Astrocyte (in vitro differentiated cells and primary cell): ENCODE measurements at places on chromosomes 5 and 9. TPM values are rescaled to one million over a fixed set of nuclear protein-coding genes. Genes with fewer than 3 reads are reported as not detected.
A peak's percentile ranks its signal among the peaks of the same experiment; 100 is the strongest.

GRCh38 chr5:137336565-137337120 lies 162.5 kb downstream of the SPOCK1 start:
- DNase-seq, result no peak

DNA sequence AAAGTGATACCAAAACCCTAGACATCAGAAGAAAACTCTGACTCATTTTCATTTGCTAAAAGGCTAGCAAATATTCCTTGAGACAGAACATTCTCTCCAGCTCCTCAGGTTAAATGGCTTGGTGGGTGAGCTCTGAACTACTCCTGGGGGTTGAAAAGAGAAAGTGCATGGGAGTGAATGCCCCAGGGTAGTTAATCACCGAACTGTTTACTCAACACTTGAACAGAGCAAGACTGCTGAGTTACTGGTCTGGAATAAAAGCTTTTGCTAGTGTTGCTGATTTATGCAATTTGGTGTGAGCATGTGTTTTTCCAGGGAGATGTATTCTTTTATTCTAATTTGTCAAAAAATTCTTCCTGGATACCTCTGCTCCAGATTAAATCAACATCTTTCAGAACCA lies 88.3 kb upstream of the PRDM9 start:
- DNase-seq, result no peak

Gene CTNNAL1
- 25.5 and 35.1 TPM in 2 replicates for total RNA-seq

DNA sequence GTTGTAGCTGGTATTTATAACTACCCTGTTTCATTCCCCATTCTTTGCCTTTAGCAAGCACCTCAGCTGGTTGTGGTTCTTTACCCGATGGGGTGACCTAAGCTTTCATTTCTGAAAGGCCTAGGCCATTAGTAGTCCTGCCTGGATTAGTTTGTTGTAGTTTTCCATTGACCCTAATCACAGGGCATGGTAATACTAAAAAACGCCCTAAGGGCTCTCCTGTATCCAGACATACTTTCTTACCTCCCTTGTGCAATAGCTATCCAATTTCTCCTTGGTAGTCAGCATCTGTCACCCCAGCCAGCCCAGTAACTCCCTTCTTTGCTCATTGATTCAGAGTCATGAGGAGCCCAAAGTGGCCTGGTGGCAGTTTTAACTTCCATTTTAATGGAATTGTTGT lies 24.0 kb downstream of the TMOD1 start:
- DNase-seq, result no peak

- DNase-seq, result peak; percentile 34
Observed at GRCh38 chr9:85949586-85950335, 8.8 kb downstream of the NAA35 start.

Gene AGXT2
- not detected in 2 replicates for total RNA-seq

Gene EFNA5
- 50.5 and 59.3 TPM in 2 replicates for total RNA-seq

GRCh38 chr5:32712481-32713360 lies 1.6 kb downstream of the NPR3 start:
- no peak for DNase-seq

GRCh38 chr5:44486591-44486990 lies 97.4 kb upstream of the FGF10 start:
- DNase-seq, result no peak

DNA sequence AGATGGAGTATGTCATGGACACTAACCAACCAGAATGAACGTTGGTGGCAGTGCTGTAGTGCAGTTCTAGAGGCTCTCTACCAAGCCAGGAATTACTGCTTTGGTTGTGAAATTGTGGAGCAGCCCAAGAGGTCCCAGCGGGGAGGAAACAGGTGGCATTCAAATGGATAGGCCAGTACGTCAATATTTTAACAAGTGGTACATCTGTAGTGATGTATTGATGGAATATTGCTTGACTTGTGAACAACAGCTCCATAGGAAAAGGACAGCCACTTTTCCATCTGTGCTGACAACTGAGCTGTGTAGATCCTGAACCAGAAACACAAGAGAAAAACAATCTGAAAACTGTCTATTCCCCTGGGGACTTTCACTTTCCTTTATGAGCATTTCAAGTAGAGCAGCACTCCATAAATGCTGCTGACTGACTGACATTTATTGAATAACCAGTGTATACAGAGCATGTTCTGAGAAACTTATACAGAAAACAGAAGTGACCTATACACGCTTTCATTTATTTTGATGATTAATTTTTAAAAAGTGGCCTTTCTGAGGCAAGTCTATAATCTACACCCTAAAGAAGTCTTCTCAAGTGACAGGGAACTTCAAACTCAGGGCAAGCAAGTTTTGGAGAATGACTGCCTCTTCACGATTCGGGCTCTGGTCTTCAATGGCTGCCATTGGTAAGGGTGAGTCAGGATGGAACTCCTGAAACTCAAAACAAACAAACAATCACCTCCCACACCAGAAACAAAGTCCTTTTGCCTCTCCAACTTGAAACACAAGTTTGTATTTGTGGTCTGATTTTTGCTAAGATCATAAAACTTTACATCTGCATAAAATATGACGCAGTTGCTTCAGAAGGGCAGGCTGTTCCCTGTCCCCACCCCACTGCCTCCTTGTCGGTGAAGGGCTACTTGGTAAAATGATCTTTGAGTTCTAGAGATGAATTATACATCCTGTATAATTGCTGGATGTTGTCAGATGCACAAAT lies 362.4 kb downstream of the NDUFS4 start:
- DNase-seq, result no peak

DNA sequence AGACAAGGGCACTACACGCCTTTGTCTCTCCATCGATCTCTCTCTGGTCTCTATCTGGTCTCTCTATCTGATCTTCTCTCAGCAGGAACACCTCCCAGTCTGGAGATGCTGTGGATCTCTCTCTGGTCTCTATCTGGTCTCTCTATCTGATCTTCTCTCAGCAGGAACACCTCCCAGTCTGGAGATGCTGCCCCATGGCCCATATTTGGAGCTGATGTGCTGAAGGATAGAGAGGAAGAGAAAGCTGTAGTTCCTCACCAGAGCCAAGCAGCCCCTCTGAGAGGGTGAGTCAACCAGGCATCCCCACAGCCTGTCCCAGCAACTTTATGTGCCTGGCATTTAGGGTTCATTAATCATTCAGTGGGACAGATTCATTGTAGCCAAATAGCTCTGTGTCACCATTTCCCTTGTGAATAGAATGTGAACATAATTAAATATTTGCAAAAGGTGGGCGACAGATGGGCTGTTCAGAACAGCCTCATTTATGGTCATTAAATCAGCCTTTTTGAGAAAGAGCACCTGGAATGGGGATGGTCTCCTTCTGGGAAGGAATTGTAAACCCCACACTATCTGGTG lies 189.3 kb upstream of the MAST4 start:
- peak; percentile 14 for DNase-seq

DNA sequence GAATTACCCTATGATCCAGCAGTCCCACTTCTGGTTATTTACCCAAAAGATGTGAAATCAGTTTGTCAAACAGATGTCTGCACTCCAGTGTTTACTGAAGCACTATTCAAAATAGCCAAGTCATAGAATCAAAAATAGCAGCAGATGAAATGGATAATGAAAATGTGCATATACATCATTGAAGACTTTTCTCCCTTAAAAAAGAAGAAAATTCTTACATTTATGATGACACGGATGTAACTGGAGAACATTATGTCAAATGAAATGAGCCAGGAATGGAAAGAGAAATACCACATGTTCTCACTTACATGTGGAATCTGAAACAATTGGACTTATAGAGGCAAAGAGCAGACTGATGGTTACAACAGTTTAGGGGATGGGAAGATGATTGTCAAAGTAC lies 21.5 kb upstream of the PLEKHG4B start:
- DNase-seq, result no peak

- DNase-seq, result no peak
Observed at GRCh38 chr9:82546136-82546535, 516.8 kb downstream of the RASEF start.

Gene PAEP
- 0.39 TPM in 1 of 2 replicates, not detected in the other for total RNA-seq

DNA sequence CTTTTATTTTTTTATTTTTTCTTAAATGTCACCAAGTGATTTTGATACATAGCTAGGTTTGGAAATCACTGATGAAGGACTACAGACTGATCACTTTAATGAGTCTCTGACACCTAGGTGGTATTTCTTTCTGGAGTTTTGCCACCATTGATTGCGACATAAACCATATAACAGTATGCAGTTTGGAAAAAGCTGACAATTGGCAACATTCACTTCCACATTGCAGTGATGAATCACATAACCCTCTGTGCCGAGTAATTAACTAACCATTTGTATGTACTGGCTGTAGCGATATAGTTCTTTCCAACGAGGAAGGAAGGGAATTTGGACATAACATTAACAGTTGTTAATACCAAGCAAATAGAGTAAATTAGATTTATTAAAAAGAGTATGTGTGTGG lies 222.9 kb upstream of the EFNA5 start:
- DNase-seq, result peak; percentile 83

GRCh38 chr5:93589829-93590215 lies 6.8 kb downstream of the NR2F1 start:
- no peak for DNase-seq

Gene IFNA13
- not detected in 2 replicates for total RNA-seq

GRCh38 chr9:89095761-89096528 lies 82.7 kb downstream of the SHC3 start:
- DNase-seq, result no peak

- DNase-seq, result peak; percentile 34
Observed at GRCh38 chr5:177475563-177476427, 2.4 kb upstream of the DBN1 start.

DNA sequence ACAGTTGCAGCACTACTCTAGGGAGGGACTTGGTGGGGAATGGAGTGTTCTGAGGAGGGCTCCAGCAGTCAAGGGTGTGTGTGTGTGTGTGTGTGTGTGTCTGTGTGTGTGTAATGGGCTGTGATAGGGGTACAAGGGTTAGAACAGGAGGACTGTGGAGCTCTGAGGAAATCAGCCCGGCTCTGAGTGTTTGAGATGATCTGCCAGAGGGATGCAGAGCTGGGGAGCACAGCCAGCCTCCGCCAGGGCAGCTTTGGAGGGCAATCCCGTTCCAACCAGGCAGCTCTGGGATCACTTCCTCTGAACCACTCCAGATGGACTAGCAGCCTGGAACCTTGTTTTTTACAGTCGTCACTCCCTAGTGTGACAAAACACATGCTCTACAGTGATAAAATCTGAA lies 3.0 kb upstream of the SLC6A7 start:
- DNase-seq, result no peak

Gene ABLIM3
- total RNA-seq, result 3.9 and 6.4 TPM in 2 replicates

- peak; percentile 86 for DNase-seq
Observed at GRCh38 chr9:127049044-127049443, 73.4 kb downstream of the ANGPTL2 start.

GRCh38 chr9:93464395-93464794 lies 11.0 kb upstream of the FAM120AOS start:
- no peak for DNase-seq

DNA sequence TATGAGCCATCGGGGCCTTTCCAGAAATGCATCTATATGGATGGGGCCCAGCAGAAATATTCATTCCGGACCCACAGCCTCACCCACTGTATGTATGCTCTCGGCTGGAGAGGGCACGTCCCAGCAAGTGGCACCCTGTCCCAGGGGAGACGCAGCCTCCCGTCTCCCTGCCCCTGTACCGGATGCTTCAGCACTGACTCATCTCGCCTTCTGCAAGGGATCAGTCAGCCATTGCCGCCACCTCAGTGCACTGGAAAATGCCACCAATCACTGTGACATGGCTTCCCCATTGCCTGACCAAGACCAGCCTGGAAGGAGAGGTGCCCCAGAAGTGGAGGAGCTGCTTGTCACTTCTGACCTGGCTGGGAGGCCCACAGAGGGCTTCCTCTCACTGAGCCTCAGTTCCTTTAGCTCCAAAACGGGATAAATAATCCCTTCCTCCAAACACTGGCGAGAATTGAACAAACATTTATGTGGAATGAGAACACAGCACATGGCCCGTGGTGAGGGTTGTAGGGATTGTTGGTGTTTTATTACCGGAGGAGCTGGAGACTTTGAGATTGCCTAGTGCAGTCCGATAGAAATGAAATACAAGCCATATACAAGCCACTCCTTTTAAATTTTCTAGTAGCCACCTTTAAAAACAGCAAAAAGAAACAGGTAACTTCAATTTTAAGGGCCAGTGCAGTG lies 43.9 kb upstream of the ORM1 start:
- DNase-seq, result peak; percentile 65

GRCh38 chr5:145847499-145848497 lies 12.7 kb upstream of the PRELID2 start:
- peak; percentile 88 for DNase-seq

Gene CDC14B
- 21.0 and 22.5 TPM in 2 replicates for total RNA-seq

GRCh38 chr5:56279979-56280378 lies 46.8 kb upstream of the ANKRD55 start:
- peak; percentile 80 for DNase-seq

GRCh38 chr5:98933445-98934072 lies 4.8 kb upstream of the CHD1 start:
- DNase-seq, result no peak
